ENCODE measurements at places on chromosomes 4 and X.
A peak's percentile ranks its signal among the peaks of the same experiment; 100 is the strongest.

GRCh38 chr4:16129336-16129735 lies 45.5 kb upstream of the PROM1 start:
- DNase-seq = no peak

DNA sequence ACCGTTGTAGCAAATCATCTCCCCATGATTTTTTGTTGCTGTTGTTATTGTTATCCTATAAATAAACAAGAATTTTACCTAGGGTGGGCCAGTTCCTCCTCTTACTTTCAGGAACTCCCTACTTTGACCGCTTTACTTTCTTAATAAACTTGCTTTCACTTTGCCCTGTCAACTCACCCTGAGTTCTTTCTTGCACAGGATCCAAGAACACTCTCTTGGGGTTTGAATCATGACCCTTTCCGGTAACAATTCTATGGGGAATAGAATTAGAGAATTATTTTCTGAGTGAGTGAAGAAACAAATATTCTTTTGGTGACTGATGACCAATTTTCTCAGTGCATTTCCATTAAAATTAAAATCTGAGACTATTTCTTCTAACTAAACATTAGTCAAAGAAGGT lies 584.0 kb upstream of the TENM3 start:
- DNase-seq = peak; percentile 67

- peak; percentile 85 for DNase-seq
Measured at GRCh38 chr4:85842540-85842939, 367.6 kb downstream of the ARHGAP24 start.

DNA sequence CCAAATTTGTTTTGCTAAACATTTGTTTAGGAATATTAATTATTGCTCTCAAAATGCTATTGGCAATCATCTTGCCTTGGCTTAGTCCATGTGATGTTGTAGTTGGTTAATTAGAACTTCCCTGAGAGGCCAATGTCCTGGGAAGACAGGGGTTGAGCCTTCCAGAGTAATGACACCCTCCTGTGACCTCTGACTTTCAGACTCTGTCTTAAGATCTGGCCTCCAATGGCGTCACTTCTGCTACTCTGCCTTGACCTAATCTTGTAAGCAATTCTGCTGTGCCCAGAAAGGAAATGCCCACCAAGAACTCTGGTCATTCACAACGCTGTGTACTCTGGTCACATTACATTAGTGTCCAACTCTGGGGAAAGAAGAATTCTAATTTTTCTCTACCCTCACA lies 111.9 kb downstream of the SH3RF1 start:
- DNase-seq = no peak

DNA sequence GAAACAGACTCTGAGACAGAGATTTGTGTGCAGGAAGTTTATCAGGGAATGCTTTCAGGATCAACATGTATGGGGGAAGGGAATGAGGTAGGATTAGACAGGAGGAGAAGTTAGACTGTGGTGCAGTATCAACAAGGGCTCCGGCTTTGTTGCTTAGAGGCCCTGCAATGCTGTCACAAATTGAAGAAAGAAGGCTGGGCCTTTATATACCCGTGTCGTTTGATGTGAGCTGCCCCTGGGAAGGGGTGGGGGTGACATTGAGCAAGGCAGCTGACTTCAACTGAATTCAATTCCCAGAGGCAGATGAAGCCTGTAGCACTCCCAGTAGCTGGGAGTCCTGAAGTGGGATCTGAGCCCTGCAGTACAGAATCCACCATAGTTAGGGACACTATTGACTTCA lies 29.5 kb upstream of the USP9X start:
- DNase-seq = peak; percentile 18

- no peak for DNase-seq
Measured at GRCh38 chrX:13985697-13986435, 43.8 kb downstream of the GEMIN8 start.

DNA sequence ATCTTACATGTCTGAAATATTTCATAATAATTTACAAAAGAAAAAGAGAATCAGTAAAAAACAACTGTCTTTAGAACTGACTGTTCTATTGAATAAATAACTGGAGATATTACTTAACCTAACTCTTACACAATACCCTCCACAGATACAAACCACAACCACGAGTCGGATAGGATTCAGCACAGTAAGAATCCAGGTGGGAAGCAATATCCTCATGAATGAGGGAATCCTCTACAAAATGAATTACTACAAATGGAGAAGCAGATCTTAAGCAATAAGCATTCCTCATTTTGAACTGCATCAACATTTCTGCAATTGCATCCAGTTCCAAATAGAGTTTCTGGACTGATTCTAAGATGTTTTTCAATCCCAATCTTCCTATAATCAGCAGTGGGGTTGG lies 227.1 kb downstream of the SH2D1A start:
- DNase-seq = no peak

DNA sequence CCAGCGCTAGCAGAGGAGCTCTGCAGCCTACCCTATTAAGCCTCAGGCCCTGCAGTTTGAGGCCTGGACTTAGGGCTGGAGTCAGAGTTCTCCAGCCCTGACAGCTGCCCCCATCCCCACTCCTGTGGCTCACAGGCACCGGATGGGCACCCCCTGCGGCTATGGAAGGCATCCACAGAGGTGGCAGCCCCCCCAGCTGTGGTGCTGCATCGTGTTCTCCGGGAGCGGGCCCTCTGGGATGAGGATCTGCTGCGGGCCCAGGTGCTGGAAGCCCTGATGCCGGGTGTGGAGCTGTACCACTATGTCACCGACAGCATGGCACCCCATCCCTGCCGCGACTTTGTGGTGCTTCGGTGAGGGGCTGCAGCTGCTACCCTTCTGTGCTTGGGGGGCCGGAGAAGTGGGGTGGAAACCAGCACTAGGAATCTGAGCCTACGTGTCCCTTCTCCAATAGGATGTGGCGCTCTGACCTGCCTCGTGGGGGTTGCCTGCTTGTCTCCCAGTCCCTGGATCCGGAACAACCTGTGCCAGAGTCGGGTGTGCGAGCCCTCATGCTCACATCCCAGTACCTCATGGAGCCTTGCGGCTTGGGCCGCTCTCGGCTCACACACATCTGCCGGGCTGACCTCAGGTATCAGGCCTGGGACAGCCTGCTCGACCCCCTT lies 76.2 kb downstream of the STARD8 start:
- DNase-seq = no peak

DNA sequence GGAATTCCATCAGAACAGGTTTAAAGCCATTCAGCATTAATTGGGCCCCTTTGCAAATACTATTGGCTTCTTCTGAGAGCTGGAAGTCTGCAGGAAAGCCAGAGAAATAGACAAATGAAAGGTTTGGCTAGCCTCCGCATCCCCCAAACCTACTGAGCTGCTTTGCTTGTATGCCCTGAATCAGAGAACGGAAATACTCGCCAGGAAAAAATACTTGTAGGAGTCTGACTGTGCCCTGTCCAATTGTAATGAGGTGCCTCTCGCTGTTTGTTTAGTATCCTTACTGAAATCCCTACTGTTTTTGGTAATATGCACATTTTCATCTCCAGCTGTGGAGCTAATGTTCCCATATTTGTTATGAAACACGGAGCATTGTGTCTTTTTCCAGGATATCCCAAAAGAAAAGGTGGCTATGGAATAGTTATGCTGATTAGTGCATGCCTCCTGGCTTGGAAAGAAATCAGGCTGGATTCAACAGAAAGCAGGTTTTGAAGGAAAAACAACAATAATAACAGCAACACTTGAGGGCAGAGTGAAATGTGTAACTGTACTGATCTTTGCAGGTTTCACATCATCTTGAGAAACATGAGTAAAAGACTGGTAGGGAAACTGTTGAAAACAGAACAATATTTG lies 50.7 kb upstream of the NLGN4X start:
- no peak for DNase-seq

- DNase-seq = no peak
Measured at GRCh38 chrX:129574214-129574613, 34.2 kb downstream of the OCRL start.

DNA sequence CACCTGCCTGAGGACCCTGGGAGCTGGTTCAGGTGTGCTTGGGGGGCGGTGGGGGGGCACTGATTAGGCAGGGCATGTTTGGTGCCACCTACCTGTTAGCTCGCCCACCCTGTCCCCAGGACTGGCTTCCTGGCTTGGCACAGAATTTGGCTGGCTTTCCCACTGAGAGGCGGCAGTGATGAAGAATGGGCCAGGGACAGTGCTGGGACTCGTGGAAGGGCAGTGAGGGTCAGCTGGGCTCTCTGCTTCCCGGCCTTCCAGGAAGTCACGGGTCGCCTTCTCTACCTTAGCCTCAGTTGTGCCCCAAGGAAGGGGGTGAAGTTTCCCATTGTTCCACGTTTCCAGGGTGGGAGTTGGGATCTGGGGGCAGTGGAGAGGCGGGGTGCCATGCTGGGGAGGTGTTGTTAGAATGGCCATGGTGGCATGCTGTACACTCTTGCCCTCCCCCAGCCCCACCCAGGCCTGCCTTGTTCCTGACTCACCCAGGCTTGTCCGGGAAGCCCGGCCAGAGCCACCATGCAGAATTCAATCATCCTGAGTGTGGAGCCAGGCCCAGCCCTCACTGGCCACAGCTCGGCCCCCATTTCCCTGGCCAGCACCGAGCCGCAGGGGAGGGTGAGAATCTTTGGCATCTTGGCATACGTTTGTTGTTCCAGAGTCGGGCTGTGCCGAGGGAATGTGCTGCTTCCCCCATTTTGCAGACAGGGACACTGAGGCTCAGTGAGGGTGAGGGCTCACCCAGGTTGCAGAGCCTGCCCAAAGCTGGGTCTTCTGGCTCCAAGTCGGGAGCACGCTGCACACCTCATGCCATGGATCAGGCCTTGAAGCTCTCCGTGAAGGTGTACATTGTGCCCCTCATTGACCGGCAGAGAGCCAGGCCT lies 21.9 kb upstream of the GPR78 start:
- peak; percentile 76 for DNase-seq

GRCh38 chr4:123776267-123776666 lies 379.7 kb downstream of the SPRY1 start:
- DNase-seq = no peak

GRCh38 chr4:174973336-174973735 lies 55.2 kb downstream of the ADAM29 start:
- no peak for DNase-seq

GRCh38 chr4:138438608-138439007 lies 196.5 kb upstream of the SLC7A11 start:
- DNase-seq = peak; percentile 64

- DNase-seq = no peak
Measured at GRCh38 chrX:26032111-26032912, 105.8 kb upstream of the MAGEB18 start.

DNA sequence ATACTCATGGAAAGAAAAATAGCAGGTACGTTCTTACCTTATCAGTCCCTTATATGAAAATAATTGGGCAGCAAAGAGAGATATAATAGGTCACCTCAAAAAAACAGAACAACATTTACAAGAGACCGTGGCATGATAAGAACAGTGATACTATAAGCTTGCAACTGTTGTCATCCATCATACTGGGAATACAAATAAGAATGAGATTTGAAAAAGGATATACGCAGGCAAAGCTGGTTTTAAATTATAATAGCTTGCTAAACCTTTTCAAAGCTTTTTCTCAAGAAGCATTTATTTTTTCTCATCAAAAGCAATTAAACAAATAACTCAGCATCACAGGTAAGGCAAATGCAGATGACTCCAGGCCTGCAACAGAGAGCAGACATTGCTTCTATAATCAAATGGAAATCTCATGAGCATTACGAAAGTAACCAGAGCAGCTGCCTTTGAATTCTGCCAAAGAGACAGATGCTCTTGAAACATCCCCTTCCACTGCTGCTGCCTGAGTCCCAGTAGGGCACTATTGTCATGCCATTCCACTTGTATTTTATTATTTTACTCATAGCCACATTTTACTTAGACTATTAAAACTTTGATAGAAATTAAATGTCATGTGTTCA lies 620.6 kb upstream of the GNPDA2 start:
- no peak for DNase-seq

DNA sequence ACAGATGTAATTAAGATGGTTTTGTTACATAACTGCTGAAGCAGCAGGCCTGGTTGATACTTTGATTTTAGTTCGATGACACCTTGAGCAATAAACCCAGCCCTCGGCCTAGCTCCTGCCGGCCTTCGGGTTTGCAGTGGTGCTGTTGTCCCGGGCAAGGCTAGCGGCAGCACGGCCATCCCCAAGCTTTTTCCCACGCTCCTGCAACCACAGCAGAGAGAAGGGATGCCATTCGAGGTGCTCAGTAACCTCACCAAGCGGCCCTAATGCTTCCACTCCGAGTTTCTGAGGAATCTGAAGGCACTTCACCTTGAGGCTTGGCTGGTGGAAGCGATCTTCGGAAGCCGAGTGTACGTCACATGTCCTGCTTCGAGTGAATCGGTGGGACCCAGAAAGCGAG lies 182.1 kb downstream of the NAF1 start:
- DNase-seq = no peak

GRCh38 chrX:74230094-74230493 lies 73.9 kb upstream of the ZCCHC13 start:
- no peak for DNase-seq

- no peak for DNase-seq
Measured at GRCh38 chrX:103107836-103108235, 14.9 kb upstream of the NXF3 start.

DNA sequence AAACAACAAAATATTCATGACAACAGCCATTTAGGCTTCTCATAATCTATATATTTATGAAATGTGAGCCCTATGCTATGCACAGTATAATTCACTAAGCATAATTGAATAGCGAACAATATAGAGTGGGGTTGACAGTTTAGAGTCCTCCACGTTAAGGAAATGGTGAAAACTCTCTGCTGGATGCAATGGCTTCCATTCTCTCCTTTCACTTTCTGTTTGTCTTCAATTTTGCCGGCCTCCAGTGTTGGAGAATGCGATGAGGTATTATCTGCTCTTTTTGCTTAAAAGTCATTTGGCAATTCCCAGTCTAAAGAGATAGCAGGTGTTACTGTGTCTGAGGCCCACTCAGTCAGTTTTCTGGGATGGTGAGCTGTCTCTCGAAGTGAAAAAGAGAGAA lies 52.1 kb downstream of the NPY5R start:
- peak; percentile 42 for DNase-seq

DNA sequence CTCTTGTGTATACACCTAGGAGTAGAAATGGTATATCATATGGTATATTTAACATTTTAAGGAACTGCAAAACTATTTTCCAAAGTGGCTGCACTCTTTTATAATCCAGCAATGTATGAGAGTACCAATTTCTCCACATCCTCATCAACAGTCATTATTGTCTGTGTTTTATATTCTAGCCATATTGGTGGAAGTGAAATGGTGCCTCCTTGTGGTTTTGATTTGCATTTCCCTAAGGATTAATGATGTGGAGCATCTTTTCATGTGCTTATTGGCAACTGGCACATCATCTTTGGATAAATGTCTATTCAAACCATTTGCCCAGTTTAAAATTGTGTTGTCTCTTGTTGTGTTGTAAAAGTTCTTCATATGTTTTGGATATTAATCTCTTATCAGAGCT lies 9.6 kb downstream of the BMP15 start:
- peak; percentile 15 for DNase-seq

DNA sequence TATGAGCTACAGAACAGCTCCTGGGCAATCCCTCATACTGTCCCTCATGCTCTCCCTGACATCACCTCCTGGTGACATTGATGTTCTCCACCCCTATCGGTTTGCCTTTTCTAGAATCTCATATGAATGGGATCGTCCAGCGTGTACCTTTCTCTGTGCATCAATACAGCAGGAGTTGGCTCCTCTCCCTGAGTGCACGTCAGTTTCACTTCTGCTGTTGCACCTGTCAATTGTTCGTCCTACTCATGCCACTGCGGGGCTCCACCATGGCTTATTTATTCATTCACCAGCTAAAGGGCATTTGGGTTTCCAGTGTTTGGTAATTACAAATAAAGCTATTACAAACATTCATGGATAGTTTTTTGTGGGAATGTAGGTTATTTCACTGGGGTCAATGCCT lies 269.1 kb upstream of the ZFP42 start:
- DNase-seq = no peak

- DNase-seq = no peak
Measured at GRCh38 chr4:113564493-113564892, 197.0 kb downstream of the CAMK2D start.

All from M059J (cell line).